ENCODE measurements at places on chromosomes 1 and 21.

DNA sequence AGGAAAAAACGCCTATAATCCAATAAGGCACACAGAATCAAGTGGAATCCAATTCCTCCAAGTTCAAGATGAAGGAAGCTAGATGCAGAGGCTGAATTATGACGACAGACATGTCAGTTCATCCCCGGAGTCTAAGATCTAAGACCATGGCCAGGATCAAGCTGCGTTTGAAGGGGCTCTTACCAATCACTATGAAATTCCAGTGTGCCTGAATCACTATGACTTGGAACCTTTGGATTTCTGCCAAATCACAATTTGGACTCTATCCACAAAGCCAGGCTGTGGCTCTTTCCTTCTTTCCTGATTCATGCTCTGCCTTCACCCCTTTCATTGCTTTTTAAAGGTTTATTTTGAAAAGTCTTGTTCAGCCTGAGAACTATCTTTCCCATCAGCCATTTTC is 17.1 kb downstream of the OLIG2 start:
- no peak for DNase-seq

- DNase-seq: no peak
Observed at GRCh38 chr1:39381839-39382238, 109.6 kb upstream of the BMP8A start.

- no peak for DNase-seq
Observed at GRCh38 chr1:184143449-184143848, 91.9 kb downstream of the TSEN15 start.

DNA sequence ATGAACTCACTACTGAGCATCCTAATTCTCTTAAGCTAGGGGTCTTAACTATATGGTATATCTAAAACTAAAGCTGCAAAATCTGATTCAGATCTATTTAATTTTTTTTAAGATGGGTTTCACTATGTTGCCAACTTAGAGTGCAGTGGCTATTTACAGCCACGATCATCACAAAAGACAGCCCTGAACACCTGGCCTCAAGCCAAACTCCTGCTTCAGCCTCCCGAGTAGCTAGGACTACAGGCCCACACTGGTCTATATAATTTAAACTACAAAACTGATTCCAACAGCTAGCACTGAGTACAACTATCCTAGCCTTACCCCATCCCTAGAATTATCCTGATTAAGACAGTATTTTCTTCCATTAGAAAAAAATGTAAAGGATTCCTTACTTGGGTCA is 37.1 kb downstream of the EIF4G3 start:
- DNase-seq: peak; percentile 9

- DNase-seq: no peak
Observed at GRCh38 chr1:1376551-1377226, 1.7 kb upstream of the AURKAIP1 start.

GRCh38 chr1:95388031-95388430 is 154.0 kb downstream of the RWDD3 start:
- DNase-seq: peak; percentile 86

DNA sequence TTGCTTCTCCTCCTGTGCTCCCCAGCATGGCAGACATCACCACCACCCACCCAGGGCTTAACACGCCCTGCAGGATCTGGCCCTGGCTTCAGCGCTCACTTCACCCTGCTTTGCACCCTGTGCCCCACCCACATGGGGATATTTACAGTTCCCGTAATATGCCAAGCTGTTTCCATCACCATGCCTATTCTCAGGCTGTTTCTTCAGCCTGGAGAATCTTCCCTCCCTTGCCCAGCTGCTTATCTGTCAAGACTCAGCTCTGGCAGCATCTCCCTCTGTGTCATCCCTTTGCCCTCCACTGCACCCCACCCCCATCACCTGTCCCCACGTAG is 3.6 kb upstream of the AHCYL1 start:
- no peak for DNase-seq

GRCh38 chr1:19654386-19654785 is 10.3 kb downstream of the NBL1 start:
- DNase-seq: no peak

GRCh38 chr1:184870319-184870718 is 104.0 kb downstream of the NIBAN1 start:
- DNase-seq: no peak

- DNase-seq: no peak
Observed at GRCh38 chr1:219585837-219586455, 27.0 kb downstream of the ZC3H11B start.

GRCh38 chr1:45328680-45329079 is 2.0 kb downstream of the HPDL start:
- no peak for DNase-seq

GRCh38 chr1:54338464-54338863 is 67.7 kb downstream of the SSBP3 start:
- no peak for DNase-seq

- no peak for DNase-seq
Observed at GRCh38 chr1:87203904-87204303, 124.8 kb upstream of the LMO4 start.

DNA sequence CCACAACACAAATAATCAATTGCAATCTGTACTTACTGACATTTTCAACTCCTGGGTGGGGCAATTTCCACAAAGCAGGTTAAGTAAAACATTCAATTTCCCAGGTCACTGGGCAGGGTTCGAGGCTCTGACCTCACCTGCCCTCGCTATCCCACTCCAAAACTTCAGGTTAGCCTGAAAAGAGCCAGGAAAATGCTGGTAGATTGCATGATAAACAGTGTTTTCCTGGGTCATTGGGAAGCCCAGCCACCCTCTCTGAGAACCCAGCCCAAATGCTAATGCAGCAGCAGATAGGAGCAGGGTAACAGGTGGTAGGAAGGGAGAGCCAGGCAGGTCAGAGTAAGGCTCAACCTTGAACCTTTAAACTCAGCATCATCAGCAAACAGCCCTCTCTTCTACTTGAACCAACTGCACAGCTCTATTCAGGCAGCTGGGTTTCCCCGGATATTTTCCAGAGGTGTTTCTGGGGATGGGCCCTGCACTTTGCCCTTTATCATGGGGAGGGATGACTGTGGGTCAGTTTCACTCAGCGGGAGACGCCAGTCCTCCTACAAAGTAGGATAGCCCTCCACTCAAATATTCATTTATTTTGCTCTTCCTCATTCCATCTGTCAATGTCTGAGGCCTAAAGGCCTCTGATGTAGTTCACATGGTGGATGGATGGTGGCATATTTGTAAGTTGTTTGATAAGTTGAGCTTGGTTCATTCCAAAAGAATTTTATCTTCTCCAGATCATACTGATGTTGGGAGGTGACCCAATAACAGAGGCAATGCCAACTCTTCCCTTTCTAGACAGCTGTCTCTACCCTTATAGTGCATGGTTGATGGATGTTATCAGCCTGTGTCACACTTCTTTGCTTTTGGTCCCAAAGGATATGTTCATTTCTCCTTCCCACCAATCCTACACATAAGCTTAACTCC is 65.7 kb downstream of the DUSP10 start:
- no peak for DNase-seq

- DNase-seq: no peak
Observed at GRCh38 chr1:16409536-16410152, 27.6 kb downstream of the SPATA21 start.

- DNase-seq: no peak
Observed at GRCh38 chr1:2201062-2201461, 6.5 kb upstream of the FAAP20 start.

DNA sequence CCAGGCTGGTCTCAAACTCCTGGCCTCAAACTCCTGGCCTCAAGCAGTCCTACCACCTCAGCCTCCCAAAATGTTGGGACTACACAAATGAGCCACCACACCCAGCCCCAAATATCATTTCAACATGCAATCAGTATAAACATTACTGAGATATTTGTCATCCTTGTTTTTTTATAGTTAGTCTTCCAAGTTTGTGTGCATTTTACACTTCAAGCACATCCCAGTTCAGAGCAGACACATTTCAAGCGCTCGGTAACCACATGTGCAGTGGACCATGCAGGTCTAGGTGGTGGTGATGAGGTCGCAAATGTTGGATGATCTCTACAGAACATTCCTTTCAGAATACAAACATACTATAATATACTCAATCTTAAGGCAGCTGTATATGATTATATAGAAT is 23.8 kb upstream of the APP start:
- no peak for DNase-seq

GRCh38 chr1:32801096-32801715 is 16.0 kb downstream of the YARS1 start:
- no peak for DNase-seq

- DNase-seq: no peak
Observed at GRCh38 chr1:60390593-60391282, 317.2 kb upstream of the C1orf87 start.

- no peak for DNase-seq
Observed at GRCh38 chr1:93395195-93395594, 49.5 kb downstream of the DR1 start.

DNA sequence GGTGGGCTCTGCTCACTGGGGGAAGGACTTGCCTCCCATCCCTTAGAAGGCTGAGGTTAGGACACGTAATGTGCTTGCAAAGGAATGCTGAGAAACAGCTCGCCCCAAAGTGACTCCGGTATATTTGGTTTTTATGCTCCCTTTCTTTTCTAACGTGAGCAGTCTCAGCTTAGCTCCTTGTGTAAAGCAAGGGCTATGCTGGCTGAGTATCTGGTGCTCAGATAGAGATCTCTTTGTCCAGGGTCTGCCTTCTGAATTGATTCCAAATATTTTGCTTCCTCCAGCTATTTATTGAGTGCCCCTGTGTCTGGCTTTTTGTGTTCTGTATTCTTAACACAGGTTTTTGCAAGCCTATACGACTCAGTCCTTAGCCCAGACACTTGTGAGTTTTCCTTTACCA is 94.5 kb upstream of the ARTN start:
- no peak for DNase-seq

DNA sequence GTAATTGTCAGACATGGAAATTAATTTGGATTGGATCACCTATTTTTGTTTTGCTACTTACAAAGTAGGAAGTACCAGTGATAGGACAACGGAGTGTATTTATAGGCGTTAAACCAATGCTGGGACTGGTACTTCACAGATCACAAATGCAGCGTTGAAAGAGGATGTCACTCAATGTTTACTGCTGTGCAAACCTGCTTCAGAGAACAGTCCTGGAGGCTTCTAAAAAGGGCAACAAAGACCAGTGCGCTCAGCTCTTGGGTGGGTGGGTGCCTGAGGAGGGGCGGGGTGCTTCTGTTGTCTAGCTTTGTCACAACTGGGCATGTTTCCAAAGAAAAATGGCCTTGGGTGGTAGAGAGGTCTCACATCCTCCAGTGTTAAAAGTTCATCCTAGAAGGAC is 2.1 kb downstream of the C1orf21 start:
- DNase-seq: no peak

DNA sequence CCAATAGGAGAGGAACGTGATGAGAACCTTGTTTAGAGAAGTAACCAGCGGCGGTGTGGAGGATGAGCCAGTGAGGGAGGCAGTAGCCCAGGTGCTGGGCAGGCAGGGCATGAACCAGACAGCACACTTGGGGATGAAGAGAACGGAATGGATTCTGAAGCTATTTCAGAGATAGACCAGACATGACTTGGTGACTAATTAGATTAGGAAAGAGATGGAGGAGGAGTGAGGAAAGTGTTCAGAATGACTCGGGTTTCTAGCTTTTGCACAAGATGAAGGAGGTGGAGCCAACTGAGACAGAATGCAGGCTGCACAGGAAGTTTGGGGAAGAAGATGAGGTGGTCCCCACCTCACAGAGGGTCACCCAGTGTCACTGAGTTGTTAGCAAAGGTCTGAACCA is 5.1 kb downstream of the PEF1 start:
- DNase-seq: no peak

- no peak for DNase-seq
Observed at GRCh38 chr21:45498646-45499000, 43.6 kb downstream of the SLC19A1 start.

GRCh38 chr1:56550138-56550858 is 29.1 kb downstream of the PLPP3 start:
- no peak for DNase-seq

DNA sequence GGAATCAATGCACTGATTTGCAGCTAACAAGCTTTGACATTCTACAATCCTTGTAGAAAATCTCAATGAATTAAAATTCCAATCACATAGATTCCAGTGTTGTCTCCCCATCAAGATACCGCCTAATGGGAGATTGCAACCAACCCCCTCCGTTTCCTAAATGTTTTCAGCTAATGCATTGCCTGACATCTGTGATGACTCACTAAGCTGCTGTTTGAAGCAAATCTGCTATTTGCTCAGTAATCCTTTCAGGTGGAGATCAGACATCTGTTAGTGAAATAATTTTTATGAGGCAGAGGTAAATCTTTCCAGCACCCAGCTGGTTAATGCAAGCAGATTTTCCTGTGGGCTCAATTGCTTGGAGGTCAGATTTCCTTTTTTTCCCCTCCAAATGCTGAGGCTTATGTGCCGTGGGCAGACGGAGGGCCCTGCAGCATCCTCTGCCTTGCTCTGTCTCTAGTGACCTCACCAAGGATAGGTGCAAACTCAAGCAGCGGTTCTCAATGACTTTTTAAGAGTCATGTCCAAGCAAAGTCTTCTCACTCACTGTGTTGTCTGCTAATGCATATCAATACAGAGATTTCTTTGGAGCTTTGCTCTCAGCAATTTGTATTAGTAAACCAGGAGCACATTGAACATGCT is 91.1 kb upstream of the RAB3GAP2 start:
- DNase-seq: no peak

DNA sequence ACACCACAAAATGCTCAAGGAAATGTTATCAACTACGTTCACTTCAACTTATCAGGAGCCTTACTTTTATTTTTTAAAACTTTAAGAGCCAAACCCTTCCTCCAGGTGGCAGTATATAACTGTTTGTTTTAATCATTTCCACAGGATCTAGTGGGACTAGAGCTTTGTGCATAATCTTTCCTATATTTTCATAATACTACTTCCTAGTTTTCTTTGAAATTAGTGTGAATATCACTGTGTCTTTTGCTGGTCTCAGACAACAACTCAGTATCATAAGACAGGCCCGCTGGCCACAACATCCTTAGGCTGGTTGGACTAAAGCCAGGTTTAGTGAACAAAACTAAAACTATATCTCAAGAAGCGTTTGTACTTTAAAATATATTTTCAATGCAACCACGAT is 145.5 kb downstream of the TIAM1 start:
- peak; percentile 43 for DNase-seq

DNA sequence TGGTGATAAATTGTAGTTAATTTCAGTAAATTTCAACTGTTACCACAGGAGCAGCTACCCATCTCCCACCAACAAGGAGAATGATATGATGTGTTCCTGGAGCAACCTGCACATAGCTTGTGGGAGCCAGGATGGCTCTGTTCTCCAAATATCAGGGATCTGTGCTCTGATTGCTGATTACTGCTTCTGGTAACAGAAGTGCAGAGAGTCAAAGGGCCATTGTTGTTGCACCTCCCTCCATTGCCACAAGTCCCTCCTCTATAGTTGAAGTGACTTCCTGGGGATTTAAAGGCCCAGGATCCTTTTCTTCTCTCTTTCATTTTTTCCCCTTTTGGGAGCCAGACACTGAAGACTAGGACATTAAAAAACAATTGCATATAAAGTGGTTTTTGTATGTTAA is 51.6 kb upstream of the HPDL start:
- no peak for DNase-seq

- no peak for DNase-seq
Observed at GRCh38 chr21:35025206-35026152, 23.6 kb downstream of the RUNX1 start.

GRCh38 chr21:32523988-32524719 is 61.2 kb downstream of the TCP10L start:
- DNase-seq: no peak

- no peak for DNase-seq
Observed at GRCh38 chr1:62314454-62315350, 4.5 kb downstream of the KANK4 start.

All from NCI-H1436 (cell line).